Activated naive CD8-positive, alpha-beta T cell treated with anti-CD3 and anti-CD28 coated beads, Interleukin-2, amount 50 U/mL, for 24 hours (primary cell): ENCODE measurements at places on chromosomes 2 and 18.

DNA sequence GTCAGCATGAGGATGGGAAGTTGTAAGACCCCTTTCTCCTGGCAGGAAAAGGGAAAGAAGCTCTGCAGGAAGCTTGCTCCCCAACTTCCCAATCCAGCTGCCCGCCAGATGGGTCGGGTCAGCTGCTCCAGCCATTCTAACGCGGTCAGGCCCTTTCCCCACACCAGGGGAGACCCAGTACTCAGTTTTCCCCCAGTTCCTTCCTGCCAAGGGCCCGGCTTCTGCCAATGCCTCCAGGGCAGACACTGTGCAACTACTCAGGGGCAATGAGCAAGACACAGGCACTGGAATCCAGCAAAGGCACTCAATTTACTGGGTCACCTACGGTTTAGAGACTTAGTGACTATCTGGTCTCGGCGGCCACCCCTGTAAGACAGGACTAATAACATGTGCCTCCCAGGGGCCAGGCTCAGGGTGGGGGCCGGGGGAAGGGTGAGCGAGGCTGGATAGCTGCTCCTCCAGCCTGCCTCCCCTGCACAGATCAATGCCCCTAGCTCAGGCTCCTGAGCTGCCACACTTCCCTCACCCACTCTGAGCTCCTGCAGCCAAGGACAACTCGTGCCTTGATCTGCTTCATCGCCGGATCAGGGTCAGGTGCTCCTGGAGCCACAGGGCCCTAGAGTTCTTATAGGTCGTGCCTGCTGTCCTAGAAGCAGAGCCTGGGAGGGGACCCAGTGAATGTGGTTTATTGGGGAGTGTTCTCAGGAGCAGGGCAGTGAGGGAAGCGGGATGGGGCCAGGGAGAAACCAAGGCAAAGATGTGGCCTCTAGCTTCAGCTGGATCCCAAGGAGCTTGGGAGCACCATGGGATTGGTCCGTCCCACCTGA, 171.1 kb downstream of the ZFP36L2 start:
- no peak for DNase-seq

DNA sequence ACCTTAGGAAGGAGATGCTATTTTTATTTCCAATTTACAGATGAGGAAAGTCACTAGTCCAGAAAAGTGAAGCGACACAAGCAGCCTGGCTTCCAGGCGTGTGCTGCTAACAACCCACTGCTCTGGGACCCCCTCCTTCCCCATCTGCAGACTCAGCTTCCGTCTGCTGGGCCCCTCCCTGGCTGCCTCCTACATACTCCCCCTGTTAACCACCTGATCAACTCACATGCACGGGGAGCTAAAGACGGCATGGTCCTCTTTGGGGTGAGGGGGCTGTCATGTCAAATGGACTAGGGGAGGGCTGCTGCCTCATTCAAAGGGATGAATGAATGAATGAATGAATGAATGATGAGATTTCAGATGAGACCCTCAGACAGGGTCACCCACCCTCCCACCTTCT, 184.2 kb downstream of the CTIF start:
- DNase-seq, result no peak

DNA sequence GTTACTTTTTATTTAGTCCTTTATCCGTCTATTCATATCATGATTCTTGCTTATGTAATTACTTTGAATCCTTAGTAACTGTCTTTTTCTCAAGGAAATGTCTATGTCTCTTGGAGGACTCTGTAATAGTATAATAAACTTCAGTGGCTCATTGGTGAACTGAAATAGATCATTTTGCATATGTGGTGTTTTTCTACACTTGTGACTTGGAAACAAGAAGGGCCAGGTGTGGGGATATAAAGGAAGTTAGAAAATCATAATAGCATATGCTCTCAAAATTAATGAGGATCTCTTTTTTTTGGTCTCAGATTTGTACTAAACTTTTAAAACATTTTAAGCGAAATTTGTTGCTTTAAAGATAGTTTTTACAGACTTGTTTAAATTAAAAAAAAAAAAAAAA, 453.0 kb upstream of the CDH20 start:
- DNase-seq, result no peak

DNA sequence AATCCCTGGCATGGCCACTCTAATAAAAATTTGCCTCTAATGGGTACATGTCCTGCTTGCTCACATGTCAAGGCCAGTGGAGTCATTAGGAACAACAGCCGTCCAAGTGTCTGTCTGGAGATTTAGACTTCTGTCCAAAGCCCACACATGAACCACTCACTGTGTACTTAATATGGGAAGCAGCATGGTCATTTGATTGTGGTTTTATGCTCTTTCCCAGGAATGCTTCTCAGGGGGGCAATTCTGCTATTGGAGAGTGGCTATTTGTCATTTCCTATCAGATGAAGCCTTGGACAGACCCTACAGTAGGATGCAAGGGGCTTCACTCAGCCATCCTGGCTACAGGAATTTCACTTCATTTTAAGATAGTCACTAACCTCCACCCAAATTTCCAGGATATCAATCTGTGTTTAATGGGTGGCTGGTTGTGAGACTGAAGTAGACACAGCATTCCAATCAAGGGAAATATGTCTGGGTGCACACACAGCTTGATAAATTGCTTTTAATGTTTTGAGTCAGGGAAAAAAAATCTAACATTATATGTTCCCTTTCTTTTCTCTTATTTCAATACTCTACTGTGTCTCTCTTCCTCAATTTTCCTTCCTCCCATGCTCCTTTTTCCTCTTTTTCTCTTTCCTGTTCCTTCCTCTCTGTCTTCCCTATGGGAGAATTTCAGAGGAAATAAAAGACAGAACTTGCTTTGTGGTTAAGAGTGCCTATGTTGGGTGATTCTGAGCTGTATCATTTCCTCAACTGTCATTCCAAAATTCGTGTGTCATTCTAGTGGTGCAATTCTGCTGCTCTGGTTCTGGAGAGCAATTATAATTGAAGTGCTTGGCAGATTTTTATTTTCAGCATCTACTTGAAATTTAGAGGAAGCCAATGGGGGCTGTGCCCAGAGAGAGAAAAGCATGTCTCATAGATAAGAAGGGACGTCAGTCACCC, 320.1 kb downstream of the OSR1 start:
- DNase-seq, result no peak
